ENCODE measurements at places on chromosomes 11 and 22. TPM values are rescaled to one million over a fixed set of nuclear protein-coding genes. Genes with fewer than 3 reads are reported as not detected.

- DNase-seq = no peak
Observed at GRCh38 chr11:24289301-24289700, 207.6 kb upstream of the LUZP2 start.

GRCh38 chr22:39777716-39778454, 115.7 kb downstream of the ENTHD1 start:
- no peak for DNase-seq

- no peak for DNase-seq
Observed at GRCh38 chr11:69831985-69832384, 12.8 kb upstream of the FGF3 start.

DNA sequence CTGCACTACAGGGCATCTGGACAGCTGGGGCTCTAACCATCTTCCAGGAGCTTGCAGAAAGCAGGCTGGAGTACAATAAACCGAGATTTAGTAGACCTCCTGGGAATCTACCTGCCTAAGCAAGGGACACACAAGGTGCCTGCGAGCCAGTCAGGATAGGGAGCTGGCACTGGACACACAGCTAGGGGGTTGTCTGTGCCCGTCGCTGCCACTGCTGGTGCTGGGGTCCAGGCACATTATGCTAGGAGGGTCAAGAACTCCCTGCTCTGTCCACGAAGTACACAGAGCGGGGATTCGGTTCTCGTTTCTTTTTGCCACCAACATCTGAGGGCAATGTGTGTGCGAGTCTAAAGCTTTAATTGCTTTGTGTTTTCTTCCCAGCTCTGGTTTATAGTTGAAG, 4.2 kb downstream of the RIC8A start:
- no peak for DNase-seq

GRCh38 chr22:20430720-20431510, 6.7 kb downstream of the SCARF2 start:
- DNase-seq = peak; percentile 56

DNA sequence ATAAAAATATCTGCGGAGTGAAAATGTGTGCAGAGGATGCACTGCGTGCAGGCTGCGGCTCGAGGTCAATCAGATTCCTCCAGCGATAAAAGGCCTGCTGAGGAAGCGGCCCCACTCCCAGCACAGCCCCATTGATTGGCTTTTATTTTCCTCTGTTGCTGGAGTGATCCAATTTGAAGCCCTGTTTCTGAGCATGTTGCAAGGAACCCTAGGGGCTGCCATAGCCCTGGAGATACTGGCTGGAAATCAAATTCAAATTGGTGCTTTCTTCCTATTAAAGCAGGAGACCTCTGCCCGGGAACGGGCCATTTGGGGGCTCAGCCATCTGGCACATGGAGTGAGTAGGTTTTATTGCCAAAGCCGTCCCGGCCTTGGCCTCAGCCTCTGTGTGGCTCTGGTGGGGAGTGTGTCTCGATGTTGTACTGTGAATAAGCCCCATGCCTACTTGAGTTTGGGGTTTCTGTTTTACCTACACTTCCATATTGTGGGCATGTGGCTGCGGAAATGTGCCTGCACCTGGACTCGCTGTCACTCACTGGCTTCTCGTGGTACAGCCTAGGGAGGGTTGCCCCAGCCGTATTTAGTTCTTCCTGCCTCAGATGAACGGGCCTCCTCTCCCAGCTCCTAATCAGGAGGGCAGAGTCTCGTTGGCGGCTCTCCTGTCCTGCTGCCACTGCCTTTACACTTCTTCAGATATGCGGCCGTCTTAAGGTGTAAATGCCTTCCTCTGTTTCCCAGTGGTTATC, 25.6 kb downstream of the PARVB start:
- peak; percentile 63 for DNase-seq

DNA sequence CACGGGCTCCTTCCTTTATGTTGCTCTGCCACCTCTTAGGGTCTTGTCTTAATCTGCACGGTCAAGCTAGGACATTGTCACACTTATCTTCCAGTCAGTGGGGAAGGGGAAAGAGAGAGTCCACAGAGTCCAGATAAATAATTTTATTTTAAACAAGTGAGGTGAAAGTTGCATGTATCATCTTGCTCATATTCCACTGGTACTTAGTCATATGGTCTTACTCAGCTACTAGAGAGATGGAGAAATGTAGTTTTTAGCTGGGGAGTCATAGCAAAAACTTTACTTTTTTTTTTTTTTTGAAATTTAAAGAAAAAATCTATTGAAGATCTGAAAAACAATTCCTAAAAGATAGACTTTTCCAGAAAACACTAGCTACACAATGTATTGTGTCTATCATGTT, 29.0 kb downstream of the PDE3B start:
- DNase-seq = peak; percentile 43

DNA sequence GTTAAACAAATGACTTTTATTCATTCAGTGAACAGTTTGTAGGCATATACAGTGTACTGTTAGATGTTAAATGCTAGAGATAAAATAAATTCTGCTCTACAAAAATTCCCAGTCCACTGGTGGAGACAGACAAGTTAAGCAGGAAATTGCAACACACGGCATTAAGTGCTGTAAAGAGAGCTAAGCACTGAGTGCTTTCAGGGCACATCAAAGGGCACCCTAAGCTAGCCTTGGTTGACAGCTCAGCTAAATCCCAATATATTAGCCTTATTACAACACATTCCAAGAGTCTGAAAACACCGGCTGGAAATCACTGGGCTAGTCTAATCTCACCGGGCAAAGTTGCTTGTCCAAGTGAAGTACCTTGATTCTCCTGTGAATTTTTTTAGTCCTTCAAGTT, 55.1 kb downstream of the NOX4 start:
- peak; percentile 42 for DNase-seq

GRCh38 chr11:117772360-117772759, 24.7 kb downstream of the DSCAML1 start:
- DNase-seq = no peak

- peak; percentile 30 for DNase-seq
Observed at GRCh38 chr11:61146416-61146815, 14.8 kb downstream of the VPS37C start.

DNA sequence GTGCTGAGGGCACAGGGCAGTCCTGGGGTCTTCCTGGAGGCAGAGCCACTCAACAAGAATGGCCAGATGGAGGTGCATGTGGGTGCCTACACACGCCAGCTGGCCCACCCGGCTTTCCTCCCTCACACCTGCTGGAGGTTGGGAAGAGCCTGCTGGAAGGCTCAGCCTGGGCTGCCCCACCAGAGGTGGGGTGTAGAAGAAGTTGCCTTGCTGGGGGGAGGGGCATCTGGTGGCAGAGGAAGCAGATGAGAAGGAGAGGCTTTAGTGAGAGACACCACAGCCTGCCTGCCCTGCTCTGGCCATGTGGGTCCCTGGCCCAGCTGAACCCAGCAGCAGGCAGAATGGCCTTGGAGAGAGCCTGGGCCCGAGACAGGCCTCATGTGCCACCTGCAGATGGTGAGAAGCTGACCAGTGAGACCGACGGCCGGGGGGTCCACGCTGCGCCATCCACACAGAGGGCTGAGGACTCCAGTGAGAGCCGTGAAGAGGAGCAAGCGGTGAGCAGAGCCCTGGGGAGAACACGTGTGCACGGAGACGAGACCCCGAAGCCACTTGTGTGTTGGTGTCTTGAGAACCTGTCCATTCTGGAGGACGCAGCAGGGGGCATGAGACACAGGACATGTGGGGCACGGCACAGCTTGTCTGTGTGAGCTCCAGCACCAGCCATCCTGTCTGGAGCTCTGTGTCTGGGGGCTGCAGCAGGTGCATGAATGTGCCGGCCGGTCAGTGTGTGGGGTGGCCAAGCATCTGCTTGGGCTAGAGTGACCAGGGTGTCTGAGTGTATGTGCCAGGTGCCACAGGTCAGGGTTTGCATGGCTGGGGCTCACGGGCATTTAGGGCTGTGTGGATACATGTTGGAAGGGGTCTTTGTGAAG, 2.7 kb downstream of the B4GALNT4 start:
- no peak for DNase-seq

- DNase-seq = no peak
Observed at GRCh38 chr11:70368961-70369360, 29.4 kb upstream of the CTTN start.

GRCh38 chr11:34860034-34860433, 56.1 kb downstream of the APIP start:
- DNase-seq = peak; percentile 61

GRCh38 chr11:59551659-59552521, 40.6 kb downstream of the OR4D9 start:
- peak; percentile 86 for DNase-seq

DNA sequence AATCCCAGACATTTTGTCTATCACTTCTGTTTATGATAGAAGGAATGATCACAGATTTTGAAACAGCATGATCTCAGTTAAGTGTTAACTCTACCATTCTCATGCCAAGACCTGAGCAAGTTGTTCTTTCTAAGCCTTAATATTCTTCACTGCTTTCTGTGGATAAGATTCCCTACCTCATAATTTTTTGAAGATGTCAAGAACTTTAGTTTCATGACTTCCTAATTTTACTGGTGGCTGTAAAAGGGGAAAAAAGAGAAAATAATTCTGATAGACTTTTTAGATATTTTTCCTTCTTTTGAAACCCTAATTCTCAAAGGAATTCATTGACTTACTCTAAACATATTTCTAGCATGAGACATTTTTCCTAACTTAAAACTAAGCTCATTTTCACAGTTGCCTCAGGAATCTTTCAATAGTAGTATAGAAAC, 520.0 kb upstream of the LUZP2 start:
- DNase-seq = no peak

- no peak for DNase-seq
Observed at GRCh38 chr11:133941546-133941945, 15.2 kb downstream of the IGSF9B start.

- no peak for DNase-seq
Observed at GRCh38 chr11:94046796-94047195, 25.6 kb downstream of the HEPHL1 start.

- no peak for DNase-seq
Observed at GRCh38 chr11:114820621-114821020, 142.3 kb downstream of the NXPE2 start.

DNA sequence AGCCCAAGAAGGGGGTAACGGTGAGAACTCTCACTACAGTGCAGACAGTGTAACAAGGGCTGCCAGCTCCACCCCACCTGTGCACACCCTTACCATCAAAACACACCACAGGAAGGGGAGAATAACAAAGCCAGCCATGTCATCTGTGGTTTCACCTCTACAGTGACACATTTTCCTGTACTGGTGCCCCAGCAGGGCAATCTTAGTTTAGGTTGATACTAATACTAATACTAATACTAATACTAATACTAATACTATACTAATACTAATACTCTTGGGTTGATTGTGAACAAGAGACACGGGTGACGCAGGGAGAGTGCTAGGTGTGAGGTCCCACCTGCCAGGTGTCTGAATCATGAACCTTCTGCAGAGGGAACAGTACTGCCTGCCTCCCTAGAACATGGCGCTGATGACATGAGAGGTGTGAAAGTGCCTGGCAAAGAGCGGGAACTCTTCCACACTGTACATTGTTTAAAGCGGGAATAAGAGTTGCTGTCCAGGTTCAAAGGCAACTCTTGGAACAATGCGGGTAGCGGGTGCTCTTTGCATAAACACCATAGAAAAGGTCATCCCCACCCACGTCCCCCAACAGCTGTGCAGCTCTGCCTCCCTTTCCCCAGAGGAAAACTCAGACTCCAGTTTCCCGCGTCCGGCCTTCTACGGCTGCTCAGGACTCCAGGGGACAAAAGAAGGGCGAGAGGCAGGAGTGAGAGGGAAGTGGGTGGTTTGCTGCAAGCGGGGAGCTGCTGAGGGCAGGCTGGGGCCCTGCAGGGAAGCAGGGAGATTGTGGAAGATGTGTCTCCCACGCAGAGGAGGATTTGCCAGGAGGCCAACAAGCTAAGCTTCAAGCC, 25.0 kb upstream of the TMPRSS4 start:
- DNase-seq = no peak

DNA sequence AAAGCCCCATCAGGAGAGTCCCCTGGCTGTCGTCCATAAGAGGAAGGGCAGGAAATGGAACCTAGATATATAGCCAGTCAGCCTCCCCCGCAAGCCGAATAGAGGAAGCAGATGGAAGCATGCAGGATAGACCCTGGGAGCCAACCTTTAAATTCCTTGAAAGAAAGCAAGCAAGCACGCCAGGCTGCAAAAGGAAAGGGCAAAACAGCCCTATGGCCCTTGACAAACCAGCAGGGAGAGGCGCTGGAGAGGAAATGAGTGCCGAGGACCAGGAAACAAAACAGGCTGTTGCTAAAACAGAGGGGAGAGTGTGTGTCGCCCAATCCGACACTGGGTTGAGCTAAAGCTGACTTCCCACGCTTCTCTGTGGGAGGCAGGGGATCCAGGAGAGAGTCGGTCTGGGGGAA, 203.5 kb upstream of the MTNR1B start:
- DNase-seq = peak; percentile 55

DNA sequence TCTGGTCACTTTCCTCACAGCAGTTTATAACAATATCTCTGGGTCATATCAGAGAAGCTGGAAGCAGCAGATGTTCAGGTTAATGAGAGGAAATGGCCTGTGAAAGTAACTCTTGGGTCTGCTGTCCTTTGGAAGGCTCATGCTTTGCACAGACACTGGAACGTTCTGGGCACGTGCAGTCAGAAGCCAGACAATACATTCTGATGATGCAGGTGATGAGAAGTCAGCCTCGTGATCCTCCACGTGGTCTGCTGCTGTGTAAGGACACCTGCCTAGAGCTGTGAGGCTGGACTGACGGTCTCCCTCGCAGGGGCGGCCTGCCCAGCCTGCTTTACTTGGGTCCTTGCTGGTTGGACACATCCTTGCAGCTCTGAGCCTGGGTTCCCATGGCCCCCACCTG, 18.8 kb upstream of the ADORA2A start:
- peak; percentile 34 for DNase-seq

- no peak for DNase-seq
Observed at GRCh38 chr11:26712497-26712896, 9.4 kb downstream of the SLC5A12 start.

GRCh38 chr22:27080036-27080578, 422.7 kb downstream of the MIAT start:
- DNase-seq = no peak

DNA sequence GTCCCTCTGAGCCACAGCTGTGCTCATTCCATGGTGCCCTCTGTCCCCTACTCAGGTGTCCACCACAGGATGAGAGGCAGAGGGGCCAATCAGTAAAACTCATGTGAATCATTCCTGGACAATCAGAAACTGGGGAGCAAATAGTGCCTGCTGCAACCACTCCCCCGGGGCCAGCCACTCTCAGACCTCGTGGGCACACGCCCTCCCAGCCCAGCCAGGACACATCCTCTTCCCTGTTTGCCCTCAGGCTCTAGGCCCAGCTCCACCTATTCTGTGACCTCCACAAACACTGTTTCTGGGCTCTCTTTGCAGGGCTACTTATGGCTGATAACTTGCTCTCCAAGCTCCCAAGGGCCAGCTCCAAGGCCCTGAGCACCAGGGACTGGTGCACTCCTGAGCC, 14.0 kb upstream of the KCTD14 start:
- no peak for DNase-seq

GRCh38 chr11:117313828-117314768, 2.0 kb downstream of the BACE1 start:
- DNase-seq = no peak

Gene PES1
- 34.4 TPM for total RNA-seq

Gene DUSP8
- total RNA-seq = 17.0 TPM

Gene MOV10L1
- 0.34 TPM for total RNA-seq

Gene IRAG1
- total RNA-seq = 16.1 TPM

Gene DEUP1
- total RNA-seq = 1.9 TPM

Gene IGSF9B
- 19.5 TPM for total RNA-seq

Gene STIP1
- 107 TPM for total RNA-seq

Gene BTBD18
- total RNA-seq = not detected

Gene OR2AT4
- total RNA-seq = not detected

Gene NXPE4
- total RNA-seq = not detected

Gene CPT1B
- 21.2 TPM for total RNA-seq

Gene ZFTA
- total RNA-seq = 8.7 TPM

Data from lung (tissue), 17 donors.